ENCODE measurements at places on chromosomes 5 and 9.
A peak's percentile ranks its signal among the peaks of the same experiment; 100 is the strongest.

DNA sequence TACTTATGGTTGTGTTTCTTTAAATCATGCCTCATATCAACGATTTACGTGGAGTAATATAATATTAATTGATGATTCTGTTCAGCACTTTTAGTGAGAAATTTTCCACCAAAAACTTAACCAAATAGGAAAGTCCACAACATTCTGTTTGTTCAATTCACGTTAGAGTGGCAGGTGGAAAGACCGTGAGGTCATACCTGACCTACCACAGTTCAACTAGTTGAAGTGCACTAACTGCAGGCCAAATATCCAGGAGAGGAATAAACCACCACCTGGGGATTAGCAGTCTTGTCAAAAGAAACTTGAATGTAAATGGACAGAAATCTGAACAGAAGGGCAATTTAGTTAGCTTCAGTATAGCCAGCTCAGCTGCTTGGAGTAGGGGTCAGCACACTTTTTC is 577.7 kb downstream of the KIF4B start:
- DNase-seq = no peak

- DNase-seq = no peak
These were observed 334.2 kb downstream of the SPOCK1 start for GRCh38 chr5:137164961-137165360.

- DNase-seq = no peak
These were observed 86.0 kb downstream of the TARS1 start for GRCh38 chr5:33526755-33527154.

- no peak for DNase-seq
These were observed 462 bp downstream of the NUDCD2 start for GRCh38 chr5:163459462-163459818.

DNA sequence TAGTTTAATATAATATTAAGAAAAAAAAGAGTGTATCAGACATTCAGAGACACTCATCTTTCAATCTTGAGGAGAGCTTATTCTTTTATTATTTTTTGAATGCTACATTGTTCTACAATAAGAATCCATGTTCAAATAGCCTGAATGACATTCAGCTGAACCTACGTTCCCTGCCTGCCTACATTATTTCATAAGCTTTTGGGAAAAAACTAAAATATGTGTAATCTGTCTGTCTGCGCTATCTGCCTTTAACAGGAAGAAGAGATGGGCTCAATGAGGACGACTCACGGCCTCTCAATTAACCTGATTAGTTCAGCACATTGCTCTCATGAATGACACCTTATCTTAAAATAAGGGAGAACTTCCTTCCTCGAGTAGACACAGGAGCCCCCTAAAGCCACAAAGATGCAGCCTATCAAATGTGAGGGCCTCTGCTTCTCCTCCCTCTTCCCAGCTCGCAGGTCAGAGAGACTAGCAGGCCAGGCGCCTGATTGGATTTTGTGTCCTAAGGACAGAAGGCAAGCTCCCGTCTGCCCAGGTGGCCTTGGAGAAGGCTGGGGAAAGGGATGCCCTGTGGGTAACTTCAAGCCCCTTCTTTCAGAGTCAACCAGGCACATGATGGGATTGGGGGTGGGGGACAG is 37.8 kb downstream of the EBF1 start:
- no peak for DNase-seq

DNA sequence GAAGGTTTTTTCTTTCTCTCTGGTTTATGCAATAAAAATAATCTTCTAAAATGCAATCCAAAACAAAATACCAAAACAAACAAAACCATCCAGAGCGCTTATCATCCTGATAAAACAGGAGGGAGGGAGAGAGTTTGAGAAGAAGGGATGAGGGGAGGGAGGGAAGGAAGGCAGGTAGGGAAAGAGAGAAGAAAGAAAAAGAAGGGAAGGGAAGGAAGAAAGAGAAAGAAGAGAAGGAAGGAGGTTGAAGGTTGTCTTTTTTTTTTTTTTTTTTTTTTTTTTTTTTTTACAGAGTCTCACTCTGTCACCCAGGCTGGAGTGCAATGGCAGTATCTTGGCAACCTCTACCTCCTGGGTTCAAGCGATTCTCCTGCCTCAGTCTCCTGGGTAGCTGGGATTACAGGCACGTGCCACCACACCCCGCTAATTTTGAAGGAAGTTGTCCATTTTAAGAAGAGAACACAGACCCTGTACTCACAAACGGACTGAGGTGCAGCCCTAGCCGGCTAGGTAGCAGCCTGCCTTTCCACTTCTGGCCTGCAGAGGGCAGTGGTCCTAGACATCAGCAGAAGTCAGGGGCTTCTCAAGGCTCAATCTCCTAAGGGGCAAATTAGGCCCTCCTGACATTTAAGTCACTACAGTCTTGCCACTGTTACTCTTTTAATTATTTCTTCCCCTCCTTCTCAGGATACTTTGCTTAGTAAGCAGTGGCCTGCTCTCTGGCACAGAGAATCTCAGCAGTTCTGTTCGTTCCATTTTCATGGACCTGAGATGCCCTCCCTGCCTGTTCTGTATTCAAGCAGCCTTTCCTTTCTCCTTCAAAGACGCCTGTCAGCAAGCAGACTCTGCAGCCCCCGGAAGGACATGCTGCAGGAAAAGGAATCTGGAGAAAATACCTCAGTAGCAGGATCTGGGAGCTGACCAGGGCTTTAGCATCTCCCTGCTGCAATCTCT is 76.4 kb downstream of the EPB41L4B start:
- DNase-seq = peak; percentile 84

GRCh38 chr5:154388842-154389241 is 57.0 kb upstream of the SAP30L start:
- no peak for DNase-seq

- DNase-seq = no peak
These were observed 89.8 kb downstream of the NUDT12 start for GRCh38 chr5:103472830-103473229.

- no peak for DNase-seq
These were observed 52.7 kb downstream of the NDUFAF2 start for GRCh38 chr5:60997721-60998120.

DNA sequence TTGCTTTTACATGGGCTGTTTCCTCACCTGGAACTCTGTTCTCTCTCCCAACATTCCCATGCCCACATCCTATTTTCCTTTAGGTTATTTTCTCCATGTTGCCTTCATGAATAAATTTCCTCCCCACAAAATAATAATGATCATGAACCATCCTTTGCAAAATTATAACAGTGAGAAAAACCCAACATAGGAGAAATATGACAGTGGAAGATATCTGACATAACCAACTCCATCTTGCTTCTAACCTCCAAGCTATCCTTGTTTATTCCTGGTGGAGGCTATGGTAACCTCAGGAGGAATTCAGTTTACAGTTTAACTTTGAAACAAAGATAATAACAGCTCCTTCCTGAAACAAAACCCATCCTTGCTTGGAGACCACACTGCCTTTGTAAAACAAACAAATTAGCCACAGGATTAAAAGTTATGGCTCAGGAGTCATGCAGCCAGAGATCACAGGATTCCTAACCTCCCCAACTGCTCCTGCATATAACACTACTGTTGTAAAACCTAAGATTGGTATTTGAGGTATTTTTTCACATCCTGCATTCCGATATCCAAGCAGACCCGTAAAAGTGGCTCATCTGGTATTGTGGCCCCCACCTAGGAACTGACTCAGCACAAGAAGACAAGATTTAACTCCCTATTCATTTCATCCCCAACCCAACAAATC is 212.4 kb downstream of the TRIM32 start:
- DNase-seq = no peak

DNA sequence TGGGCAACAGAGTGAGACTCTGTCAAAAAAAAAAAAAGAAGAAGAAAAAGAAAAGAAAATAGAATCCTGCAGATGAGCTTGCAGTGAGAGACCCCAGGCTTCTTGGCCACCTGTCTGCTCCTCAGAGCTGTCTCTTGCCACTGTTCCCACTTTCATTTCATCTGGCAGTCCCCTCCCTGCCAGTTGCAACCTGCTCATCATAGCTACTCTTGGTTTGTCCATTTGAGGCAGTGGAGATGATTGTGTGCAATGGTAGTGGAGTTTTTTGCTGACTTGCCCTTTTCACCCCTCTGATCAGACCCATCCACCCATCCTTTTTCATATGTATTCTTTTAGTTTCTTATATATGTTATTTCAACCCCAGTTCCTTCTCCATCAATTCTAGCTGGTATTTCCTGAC is 28.7 kb downstream of the ANKRD33B start:
- DNase-seq = peak; percentile 84

Data from GM12865 (cell line).